Thoracic aorta (tissue), 2 donors: ENCODE measurements at places on chromosomes 16 and 17. TPM values are rescaled to one million over a fixed set of nuclear protein-coding genes. Genes with fewer than 3 reads are reported as not detected.

DOC2A gene
- 0.56 TPM for total RNA-seq

TMEM100 gene
- total RNA-seq: 2.2 TPM

TUFM gene
- total RNA-seq: 50.2 TPM

TVP23A gene
- total RNA-seq: 1.1 TPM

VAT1L gene
- 27.1 TPM for total RNA-seq

NUDT16L1 gene
- total RNA-seq: 16.8 TPM

NUBP2 gene
- 68.5 TPM for total RNA-seq

ARHGAP23 gene
- 89.2 TPM for total RNA-seq

AURKB gene
- 1.6 TPM for total RNA-seq

CCL7 gene
- not detected for total RNA-seq

- H3K4me1 ChIP-seq: no peaks in the 10 kb centered on the region
- DNase-seq: no peak
- peak overlapping the region; percentile 39 for H3K4me3 ChIP-seq
- H3K27me3 ChIP-seq: no peaks in the 10 kb centered on the region
Observed at GRCh38 chr16:71449020-71449419, 7.2 kb upstream of the TLE7 start.

GRCh38 chr16:49454426-49455180 lies 81.0 kb downstream of the C16orf78 start:
- no peaks in the 10 kb centered on the region for H3K36me3 ChIP-seq
- no peaks in the 10 kb centered on the region for H3K4me1 ChIP-seq
- H3K4me3 ChIP-seq: no peak overlapping the region

DNA sequence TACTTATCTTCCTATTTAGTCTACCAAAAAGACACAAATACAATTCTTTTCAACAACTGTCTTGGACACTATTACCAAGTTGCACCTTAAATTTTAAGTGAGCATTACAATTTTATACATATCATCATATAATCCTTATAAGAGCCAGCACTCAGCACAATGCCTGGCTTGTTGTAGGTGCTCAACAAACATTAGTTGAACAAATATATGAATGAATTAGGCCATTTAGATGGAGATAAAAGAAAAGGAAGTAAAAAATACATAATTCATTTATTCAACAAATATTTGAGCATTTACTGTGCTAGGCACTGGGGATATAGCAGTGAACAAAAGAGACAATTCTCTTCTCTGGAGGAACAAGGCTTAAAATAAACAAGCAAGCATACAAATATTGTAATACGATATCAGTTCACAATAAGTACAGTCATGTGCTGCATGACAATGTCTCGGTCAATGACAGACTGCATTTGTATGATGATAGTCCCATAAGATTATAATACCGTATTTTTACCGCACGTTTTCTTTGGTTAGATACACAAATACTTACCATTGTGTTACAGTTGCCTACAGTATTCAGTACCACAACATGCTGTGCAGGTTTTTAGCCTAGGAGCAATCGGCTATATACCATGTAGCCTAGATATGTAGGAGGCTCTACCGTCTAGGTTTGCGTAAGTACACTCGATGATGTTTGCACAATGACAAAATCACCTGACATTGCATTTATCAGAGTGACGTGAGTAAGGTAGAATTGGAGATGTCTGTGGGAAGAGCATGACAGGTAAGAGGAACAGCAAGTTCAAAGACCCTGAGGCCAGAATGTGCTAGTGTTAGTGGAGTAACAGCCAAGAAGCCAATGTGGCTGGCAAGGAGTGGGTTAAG lies 86.4 kb upstream of the HS3ST2 start:
- no peak overlapping the region for H3K27ac ChIP-seq
- peaks cover 29% of the 10 kb centered on the region for H3K4me1 ChIP-seq
- no peaks in the 10 kb centered on the region for H3K36me3 ChIP-seq
- no peaks in the 10 kb centered on the region for H3K27me3 ChIP-seq

GRCh38 chr17:14015271-14015670 lies 54.0 kb upstream of the COX10 start:
- H3K4me3 ChIP-seq: peak overlapping the region; percentile 58
- H3K36me3 ChIP-seq: no peaks in the 10 kb centered on the region
- H3K27ac ChIP-seq: no peak overlapping the region

GRCh38 chr17:64412944-64413381 lies 22.3 kb upstream of the PECAM1 start:
- no peaks in the 10 kb centered on the region for H3K4me1 ChIP-seq
- no peaks in the 10 kb centered on the region for H3K27me3 ChIP-seq
- H3K4me3 ChIP-seq: peak overlapping the region; percentile 11

GRCh38 chr16:27308792-27309191 lies 5.0 kb upstream of the IL4R start:
- H3K27ac ChIP-seq: no peak overlapping the region
- no peaks in the 10 kb centered on the region for H3K36me3 ChIP-seq
- H3K4me1 ChIP-seq: peaks cover 5% of the 10 kb centered on the region
- H3K27me3 ChIP-seq: no peaks in the 10 kb centered on the region
- no peak overlapping the region for H3K4me3 ChIP-seq

DNA sequence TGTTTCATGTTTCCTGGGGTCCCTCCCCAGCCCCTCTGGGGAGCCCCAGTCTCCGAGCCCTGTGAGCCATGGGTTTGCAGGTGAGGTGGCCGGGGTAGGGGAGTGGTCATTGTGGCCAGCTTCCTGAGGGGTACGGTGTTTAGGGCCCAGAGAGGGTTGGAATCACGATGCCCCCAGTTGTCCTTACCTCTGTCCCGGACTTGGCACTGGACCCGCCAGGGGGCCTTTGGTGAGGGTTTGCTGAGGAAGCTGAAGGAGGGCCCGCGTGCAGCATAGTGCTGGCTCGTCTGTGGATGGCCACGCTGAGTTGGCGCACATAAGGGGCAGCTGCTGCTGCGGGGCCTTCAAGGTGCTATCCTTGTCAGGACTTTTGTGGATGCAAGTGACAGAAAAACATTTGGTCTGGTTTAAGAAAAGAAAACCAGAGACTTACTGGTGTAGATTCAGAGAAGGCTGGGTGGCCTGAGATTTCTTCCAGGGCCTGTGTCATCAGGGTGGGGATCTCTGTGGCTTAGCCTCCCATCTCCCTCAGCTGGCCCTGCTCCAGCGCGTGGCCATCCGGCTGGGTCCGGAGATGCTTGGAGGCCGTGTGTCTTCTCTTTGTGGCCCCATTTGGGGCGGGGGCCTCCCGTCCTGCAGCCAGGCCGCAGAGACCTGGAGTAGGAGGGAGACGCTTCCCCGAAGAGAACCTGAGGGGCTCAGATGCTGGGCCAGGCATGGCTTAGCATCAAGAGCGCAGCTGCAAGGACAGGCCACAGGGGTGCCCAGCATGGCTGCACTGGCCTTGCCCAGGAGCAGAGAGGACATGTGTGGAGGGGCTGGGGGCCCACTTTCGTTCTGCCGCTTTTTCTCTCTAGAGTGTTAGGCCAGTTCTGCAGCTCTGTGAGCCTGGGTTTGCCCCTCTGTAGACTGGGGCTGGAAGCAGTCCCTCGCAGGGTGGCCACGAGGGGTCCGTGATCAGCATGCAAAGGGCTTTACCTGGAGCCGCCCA lies 33.7 kb upstream of the NUDT16L1 start:
- peaks cover 32% of the 10 kb centered on the region for H3K36me3 ChIP-seq
- H3K4me3 ChIP-seq: no peak overlapping the region
- H3K27me3 ChIP-seq: no peaks in the 10 kb centered on the region
- DNase-seq: no peak

DNA sequence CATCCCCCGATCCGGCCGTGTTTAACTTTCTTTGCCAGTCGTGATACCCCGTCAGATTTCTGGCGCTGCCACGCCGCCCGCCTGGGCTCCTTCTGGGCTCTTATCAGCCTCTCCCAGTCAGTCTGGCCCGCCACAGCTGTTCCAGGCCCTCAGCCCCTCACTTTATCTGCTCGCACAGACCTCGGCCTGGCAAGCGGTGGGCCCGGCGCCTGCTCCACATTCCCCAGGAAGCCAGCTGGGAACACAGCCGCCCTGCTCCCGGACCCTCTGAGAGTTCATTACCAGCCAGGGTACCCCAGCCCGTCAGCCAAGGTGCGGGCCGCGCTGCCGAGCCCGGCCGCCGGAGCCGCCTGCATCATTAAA lies 157.5 kb downstream of the ZNF423 start:
- no peak for DNase-seq
- peak overlapping the region; percentile 81 for H3K27ac ChIP-seq
- no peaks in the 10 kb centered on the region for H3K36me3 ChIP-seq
- no peaks in the 10 kb centered on the region for H3K27me3 ChIP-seq
- H3K4me1 ChIP-seq: peaks cover 56% of the 10 kb centered on the region

- H3K27me3 ChIP-seq: no peaks in the 10 kb centered on the region
- H3K4me1 ChIP-seq: no peaks in the 10 kb centered on the region
- H3K4me3 ChIP-seq: no peak overlapping the region
- DNase-seq: no peak
- no peak overlapping the region for H3K27ac ChIP-seq
Observed at GRCh38 chr17:10631048-10631700, 25.9 kb downstream of the MYH3 start.

GRCh38 chr17:45306623-45307022 lies 10.2 kb downstream of the MAP3K14 start:
- H3K36me3 ChIP-seq: no peaks in the 10 kb centered on the region
- peaks cover 50% of the 10 kb centered on the region for H3K4me1 ChIP-seq
- H3K4me3 ChIP-seq: no peak overlapping the region

DNA sequence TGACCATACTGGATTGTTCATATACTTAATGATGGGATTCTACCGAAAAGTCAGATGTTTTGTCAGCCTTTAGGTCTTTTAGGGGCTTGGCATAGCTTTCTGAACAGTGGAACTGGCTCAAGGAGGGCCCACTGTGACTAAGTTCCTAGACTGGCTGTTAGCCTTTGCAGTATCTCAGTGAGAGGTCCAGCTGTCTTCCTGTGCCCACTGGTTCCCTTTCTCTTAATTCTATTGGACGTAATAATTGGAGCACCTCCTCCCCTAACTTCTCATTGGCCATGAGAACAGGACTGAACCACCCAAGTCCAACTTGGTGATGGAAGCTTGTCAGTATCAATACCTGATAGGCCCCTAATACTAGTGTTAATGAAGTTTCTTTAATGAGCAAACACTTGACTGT lies 13.5 kb downstream of the KPNA2 start:
- H3K27me3 ChIP-seq: no peaks in the 10 kb centered on the region
- no peak overlapping the region for H3K4me3 ChIP-seq
- H3K27ac ChIP-seq: no peak overlapping the region
- H3K4me1 ChIP-seq: peaks cover under 1% of the 10 kb centered on the region

GRCh38 chr17:21218101-21218500 lies 4.1 kb upstream of the TMEM11 start:
- H3K4me1 ChIP-seq: peaks cover 14% of the 10 kb centered on the region
- no peaks in the 10 kb centered on the region for H3K27me3 ChIP-seq
- H3K27ac ChIP-seq: no peak overlapping the region
- no peak overlapping the region for H3K4me3 ChIP-seq

DNA sequence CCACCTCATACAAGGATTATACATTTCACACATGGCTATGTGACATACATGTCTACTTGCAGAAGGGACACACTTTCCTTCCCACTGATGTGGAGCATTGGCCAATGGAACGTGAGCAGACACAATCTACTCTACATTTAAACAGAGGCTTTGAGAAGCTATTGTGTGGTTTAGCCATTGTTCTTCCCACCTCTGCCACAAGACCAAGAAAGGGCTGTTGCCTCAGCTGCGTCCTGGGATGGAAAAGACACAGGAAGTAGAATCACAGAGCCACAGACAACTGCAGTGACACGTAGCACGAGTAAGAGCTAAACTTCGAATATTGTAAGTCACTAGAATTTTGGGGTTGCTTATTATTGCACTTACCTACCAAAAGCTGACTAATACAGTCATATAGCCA lies 33.3 kb downstream of the PRKCB start:
- H3K4me1 ChIP-seq: no peaks in the 10 kb centered on the region
- H3K36me3 ChIP-seq: no peaks in the 10 kb centered on the region
- H3K27ac ChIP-seq: no peak overlapping the region
- no peaks in the 10 kb centered on the region for H3K27me3 ChIP-seq
- H3K4me3 ChIP-seq: no peak overlapping the region

- no peaks in the 10 kb centered on the region for H3K27me3 ChIP-seq
- no peaks in the 10 kb centered on the region for H3K36me3 ChIP-seq
- no peak overlapping the region for H3K4me3 ChIP-seq
- no peak for DNase-seq
Observed at GRCh38 chr17:36655726-36656125, 54.3 kb downstream of the MRM1 start.

- H3K4me1 ChIP-seq: no peaks in the 10 kb centered on the region
- no peak overlapping the region for H3K4me3 ChIP-seq
- H3K36me3 ChIP-seq: peaks cover 2% of the 10 kb centered on the region
- no peak for DNase-seq
- no peaks in the 10 kb centered on the region for H3K27me3 ChIP-seq
Observed at GRCh38 chr16:17160920-17161431, 309.8 kb downstream of the XYLT1 start.

- no peaks in the 10 kb centered on the region for H3K27me3 ChIP-seq
- DNase-seq: no peak
- H3K4me1 ChIP-seq: no peaks in the 10 kb centered on the region
- no peaks in the 10 kb centered on the region for H3K36me3 ChIP-seq
- no peak overlapping the region for H3K4me3 ChIP-seq
- no peak overlapping the region for H3K27ac ChIP-seq
Observed at GRCh38 chr17:43377056-43377810, 21.6 kb upstream of the ARL4D start.

DNA sequence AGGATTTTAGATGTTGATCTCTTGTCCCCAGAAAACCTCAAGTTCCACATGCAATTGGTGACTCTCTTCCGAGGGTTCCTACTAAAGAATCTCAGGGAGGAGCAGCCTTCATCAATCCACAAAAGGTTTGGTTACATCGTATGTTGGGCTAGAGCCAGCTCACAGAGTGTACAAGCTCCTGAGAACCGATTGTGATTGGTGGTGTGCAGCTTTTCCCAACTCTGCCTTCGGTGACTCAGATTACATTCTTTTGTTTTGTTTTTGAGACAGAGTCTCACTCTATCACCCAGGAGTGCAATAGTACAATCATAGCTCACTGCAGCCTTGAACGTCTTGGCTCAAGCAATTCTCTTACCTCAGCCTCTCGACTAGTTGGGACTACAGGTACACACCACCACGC lies 172.4 kb downstream of the PMP22 start:
- H3K36me3 ChIP-seq: no peaks in the 10 kb centered on the region
- no peaks in the 10 kb centered on the region for H3K4me1 ChIP-seq
- H3K4me3 ChIP-seq: no peak overlapping the region
- no peaks in the 10 kb centered on the region for H3K27me3 ChIP-seq
- no peak for DNase-seq
- H3K27ac ChIP-seq: no peak overlapping the region

DNA sequence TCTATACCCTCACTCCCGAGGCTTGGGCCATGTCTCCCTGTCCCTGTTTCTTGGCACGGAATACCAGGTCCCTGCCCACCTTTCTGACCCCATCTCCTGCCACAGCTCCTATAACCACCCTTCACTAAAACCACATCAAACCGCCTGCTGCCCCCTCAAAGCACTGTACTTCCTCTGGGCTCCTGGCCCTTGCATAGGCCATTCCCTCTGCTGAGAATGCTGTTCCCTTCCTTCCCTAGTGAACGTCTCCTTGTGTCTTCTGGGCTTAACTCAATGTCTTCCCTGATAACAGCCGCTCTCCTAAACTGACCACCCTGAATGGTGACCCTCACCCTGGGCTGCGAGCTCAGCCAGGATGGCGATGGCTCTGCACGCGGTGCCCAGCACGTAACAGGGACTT lies 10.7 kb downstream of the AANAT start:
- DNase-seq: no peak
- no peaks in the 10 kb centered on the region for H3K27me3 ChIP-seq
- no peak overlapping the region for H3K4me3 ChIP-seq
- H3K27ac ChIP-seq: no peak overlapping the region

- no peaks in the 10 kb centered on the region for H3K36me3 ChIP-seq
- DNase-seq: no peak
- H3K4me3 ChIP-seq: no peak overlapping the region
Observed at GRCh38 chr17:80768389-80768788, 223.3 kb upstream of the CHMP6 start.

GRCh38 chr17:47987240-47987835 lies 16.4 kb downstream of the CDK5RAP3 start:
- H3K27ac ChIP-seq: no peak overlapping the region
- H3K27me3 ChIP-seq: no peaks in the 10 kb centered on the region
- H3K36me3 ChIP-seq: peaks cover 3% of the 10 kb centered on the region
- H3K4me1 ChIP-seq: peaks cover 9% of the 10 kb centered on the region
- no peak overlapping the region for H3K4me3 ChIP-seq
- no peak for DNase-seq
